RWPE1 (cell line): ENCODE measurements at places on chromosomes 2 and 18.

- peak; percentile 71 for DNase-seq
Observed at GRCh38 chr2:88180605-88181240, 10.6 kb downstream of the THNSL2 start.

- DNase-seq, result peak; percentile 74
Observed at GRCh38 chr2:46134531-46135227, 162.5 kb upstream of the EPAS1 start.

DNA sequence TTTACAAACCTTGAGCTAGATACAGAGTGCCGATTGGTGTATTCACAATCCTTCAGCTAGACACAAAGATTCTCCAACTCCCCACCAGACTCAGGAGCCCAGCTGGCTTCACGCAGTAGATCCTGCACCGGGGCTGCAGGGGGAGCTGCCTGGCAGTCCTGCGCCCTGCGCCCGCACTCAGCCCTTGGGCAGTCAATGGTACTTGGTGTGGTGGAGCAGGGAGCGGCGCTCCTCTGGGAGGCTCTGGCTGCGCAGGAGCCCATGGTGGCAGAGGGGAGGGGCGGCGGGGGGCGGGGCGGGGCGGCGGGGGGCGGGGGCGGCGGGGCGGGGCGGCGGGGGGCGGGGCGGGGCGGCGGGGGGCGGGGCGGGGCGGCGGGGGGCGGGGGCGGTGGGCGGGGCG is 923.4 kb downstream of the SOCS6 start:
- DNase-seq, result no peak

- peak; percentile 44 for DNase-seq
Observed at GRCh38 chr2:227472265-227473121, 537 bp downstream of the AGFG1 start.

GRCh38 chr2:120526997-120527945 is 181.3 kb downstream of the INHBB start:
- DNase-seq, result no peak

DNA sequence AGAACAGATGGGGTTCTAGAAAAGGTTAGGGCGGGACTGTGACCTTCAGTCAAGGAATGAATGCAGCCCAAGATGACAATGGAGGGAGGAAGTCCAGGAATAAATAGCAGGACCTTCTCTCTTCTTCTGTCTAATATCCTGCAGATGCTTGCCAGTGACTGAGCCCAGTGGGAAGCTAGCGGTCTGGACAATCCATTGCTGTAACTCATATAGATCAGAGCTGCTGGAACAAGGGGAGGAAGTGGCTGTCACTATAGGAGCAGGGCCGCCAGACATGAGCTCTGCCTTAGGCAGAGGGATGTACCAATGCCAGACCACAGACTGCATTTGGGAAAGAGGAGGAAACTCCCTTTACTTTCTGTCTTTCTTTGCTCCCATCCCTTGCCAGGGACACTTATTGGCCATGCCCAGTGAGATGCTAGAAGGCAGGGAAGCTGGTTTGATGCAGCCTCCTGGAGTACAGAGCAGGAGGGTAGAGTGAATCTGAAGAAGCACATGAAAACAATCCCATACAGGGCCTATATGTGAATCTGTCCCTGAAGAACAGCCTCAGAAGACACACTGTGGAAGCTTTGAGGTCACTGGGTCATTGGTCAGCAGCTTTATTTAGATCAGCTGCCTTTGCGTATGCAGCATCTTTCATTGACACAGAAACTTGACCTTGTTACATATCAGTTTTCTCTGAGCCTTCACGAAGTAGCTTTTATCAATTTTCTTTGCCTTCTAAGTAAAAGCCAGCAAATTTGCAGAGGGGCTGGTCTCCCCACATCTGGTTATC is 65.4 kb downstream of the CCDC85A start:
- no peak for DNase-seq

- DNase-seq, result no peak
Observed at GRCh38 chr18:8791171-8791651, 85.9 kb downstream of the MTCL1 start.
